ENCODE measurements at places on chromosomes 13 and 19. TPM values are rescaled to one million over a fixed set of nuclear protein-coding genes. Genes with fewer than 3 reads are reported as not detected.

Gene SYNE4
- total RNA-seq = 2.5 TPM

Gene TNFSF9
- total RNA-seq = 5.7 TPM

Gene PRMT1
- total RNA-seq = 108 TPM

Gene SIGLECL1
- not detected for total RNA-seq

Gene PCDH20
- total RNA-seq = not detected

Gene POU2F2
- total RNA-seq = 35.8 TPM

Gene HIF3A
- total RNA-seq = not detected

Gene CALR3
- not detected for total RNA-seq

Gene HPN
- not detected for total RNA-seq

Gene GPR4
- not detected for total RNA-seq

Gene ZNF552
- 8.4 TPM for total RNA-seq

Gene ZNF626
- total RNA-seq = 7.6 TPM

Gene FAM32A
- 70.8 TPM for total RNA-seq

Gene KIR3DL1
- total RNA-seq = not detected

Gene CGB1
- total RNA-seq = not detected

Gene ZIC2
- total RNA-seq = 1.0 TPM

Gene SEMA6B
- total RNA-seq = not detected

Gene BORCS8
- total RNA-seq = 29.0 TPM

Gene OR7A5
- not detected for total RNA-seq

Gene PPP1R15A
- total RNA-seq = 81.4 TPM

Gene USPL1
- 21.8 TPM for total RNA-seq

Gene IZUMO2
- not detected for total RNA-seq

Gene MBD3L3
- total RNA-seq = not detected

Gene ZNF333
- total RNA-seq = 12.1 TPM

Gene SSC5D
- total RNA-seq = 0.15 TPM

Gene CEACAM4
- not detected for total RNA-seq

Gene RASIP1
- total RNA-seq = 0.15 TPM

Gene CD22
- 0.76 TPM for total RNA-seq

Gene AP1M2
- total RNA-seq = not detected

Gene CLC
- total RNA-seq = 1.5 TPM

Gene RYR1
- 3.9 TPM for total RNA-seq

Gene WDR88
- not detected for total RNA-seq

Gene NFKBIB
- total RNA-seq = 40.8 TPM

Gene KCNN1
- not detected for total RNA-seq

Gene WDFY2
- total RNA-seq = 12.2 TPM

Gene MYADM
- 109 TPM for total RNA-seq

Gene MLLT1
- 37.2 TPM for total RNA-seq

Gene DDX39A
- total RNA-seq = 233 TPM

Gene PROZ
- total RNA-seq = not detected

Gene ZNF30
- 3.1 TPM for total RNA-seq

Gene SLC25A41
- not detected for total RNA-seq
